ENCODE measurements at places on chromosomes 2 and 18.

DNA sequence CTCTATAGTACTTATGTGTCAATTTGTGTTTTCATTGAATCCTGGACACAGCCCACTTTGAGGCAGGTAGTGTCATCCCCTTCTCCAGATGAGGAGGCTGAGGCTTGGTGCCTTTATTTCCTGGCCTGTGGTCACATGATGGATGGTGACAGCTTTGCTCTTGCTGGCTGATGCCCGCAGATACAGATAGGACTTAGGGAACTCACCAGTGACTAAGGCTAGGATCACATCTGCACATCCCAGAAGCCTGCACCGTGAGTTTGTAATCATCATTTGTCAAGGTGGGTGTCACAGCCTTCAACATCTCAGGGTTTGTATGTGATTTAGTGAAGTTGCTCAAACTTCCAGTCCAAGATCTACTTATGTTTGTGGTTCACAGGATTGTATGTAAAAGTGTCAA, 295.1 kb upstream of the RAB12 start:
- DNase-seq = no peak

- DNase-seq = no peak
Measured at GRCh38 chr2:134206031-134206430, 47.8 kb upstream of the MGAT5 start.

- no peak for DNase-seq
Measured at GRCh38 chr18:58054041-58054781, 10.2 kb downstream of the NEDD4L start.

DNA sequence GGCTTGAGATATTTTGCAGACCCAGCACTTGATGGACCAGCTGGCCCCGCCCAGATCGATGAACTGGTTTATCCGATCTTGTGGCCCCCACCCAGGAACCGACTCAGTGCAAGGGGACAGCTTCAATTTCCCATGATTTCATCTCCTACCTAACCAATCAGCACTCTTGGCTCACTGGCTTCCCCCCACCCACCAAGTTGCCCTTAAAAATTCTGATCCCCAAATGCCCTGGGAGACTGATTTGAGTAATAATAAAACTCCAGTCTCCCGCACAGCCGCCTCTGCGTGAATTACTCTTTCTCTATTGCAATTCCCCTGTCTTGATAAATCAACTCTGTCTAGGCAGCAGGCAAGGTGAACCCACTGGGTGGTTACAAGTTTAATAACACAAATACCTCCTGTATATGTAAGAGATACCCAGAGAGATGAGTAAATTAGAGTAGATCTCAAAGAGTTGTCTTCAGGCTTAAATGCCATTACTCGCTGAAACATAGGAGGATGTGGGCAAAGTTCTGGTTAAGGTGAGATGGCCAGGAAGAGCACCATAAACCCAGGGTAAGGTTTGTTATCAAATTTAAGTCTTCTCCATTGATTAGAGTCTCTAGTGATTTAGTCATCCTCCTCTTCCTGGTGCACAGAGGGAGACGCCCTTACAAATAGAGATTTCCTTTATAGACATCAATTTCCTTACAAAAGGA, 222.8 kb downstream of the ARL4C start:
- no peak for DNase-seq

DNA sequence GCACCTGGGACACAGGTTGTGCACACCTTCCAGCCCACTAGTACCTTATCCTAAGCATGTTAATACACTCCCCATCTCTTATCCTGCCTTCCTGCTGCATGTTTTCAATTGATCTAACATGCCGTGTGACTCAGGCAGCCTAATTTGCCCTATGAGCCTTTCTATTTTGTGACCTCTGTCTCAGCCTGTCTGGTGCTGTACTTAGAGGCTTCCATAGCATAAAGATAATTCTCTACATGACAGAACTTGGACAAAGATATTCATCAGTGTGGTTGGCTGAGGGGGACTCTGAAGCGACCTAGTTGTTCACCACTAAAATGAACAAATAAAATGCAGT, 8.6 kb upstream of the TMEM37 start:
- DNase-seq = no peak

DNA sequence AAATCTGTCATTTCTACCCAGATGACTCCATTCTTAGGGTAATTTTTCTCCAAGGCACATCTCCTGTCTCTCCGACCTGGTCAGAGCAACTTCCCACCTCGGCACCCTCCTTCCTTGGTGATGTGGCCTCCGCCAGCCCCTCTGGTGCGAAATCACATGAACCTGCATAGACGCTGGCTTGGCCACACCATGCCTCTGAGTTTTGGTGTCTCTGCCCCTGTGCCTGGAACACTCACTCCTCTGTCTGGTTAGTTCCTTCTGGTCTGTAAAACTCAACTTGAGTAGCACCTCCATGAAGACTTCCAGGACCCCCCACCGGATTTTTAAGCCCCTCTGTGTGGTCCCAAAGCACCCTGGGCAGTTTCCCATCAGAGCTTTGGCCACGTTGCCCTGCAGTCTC, 83.2 kb upstream of the OTOS start:
- peak; percentile 33 for DNase-seq

DNA sequence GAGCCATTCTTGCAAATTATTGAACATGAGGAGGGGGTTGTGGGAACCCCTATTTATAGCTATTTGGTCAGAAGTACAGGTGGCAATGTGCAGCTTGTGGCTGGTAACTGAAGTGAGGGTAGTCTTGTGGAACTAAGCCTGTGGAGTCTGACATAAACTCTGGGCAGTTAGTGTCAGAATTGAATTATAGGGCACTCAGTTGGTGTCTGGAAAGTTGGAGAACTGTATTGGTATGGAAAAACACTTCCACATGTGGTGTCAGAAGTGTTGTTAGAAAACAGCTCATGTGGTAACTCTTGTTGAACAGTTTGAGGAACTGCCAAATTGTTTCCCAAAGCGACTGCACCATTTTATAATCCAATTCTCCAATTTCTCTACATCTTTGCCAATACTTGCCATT, 7.5 kb downstream of the RALBP1 start:
- DNase-seq = no peak

GRCh38 chr2:121486191-121486790, 44.4 kb upstream of the RNU4ATAC start:
- no peak for DNase-seq

- no peak for DNase-seq
Measured at GRCh38 chr18:25167612-25168410, 184.2 kb downstream of the ZNF521 start.

- DNase-seq = no peak
Measured at GRCh38 chr18:24930971-24931370, 421.0 kb downstream of the ZNF521 start.

GRCh38 chr2:174343623-174344455, 9.1 kb downstream of the SP9 start:
- DNase-seq = no peak

DNA sequence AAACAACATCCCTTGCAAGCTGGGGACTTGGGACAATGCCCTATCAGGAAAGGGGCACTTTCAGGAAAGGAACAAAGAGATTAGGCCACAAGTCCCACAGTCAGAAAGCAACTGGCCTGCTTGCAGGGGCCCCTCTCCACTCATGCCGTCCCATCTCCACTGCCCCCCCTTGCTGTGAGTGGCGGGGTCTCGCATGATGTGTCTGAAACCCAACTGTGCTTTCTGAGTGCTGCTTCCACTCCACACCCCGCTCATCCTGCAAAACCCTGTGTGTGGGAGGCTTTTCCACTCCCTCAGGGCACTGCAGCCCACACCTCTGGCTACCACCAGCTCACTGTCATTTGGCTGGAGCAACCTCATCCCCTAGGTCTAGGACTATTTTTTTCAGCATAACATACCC, 7.9 kb downstream of the HS6ST1 start:
- DNase-seq = no peak

DNA sequence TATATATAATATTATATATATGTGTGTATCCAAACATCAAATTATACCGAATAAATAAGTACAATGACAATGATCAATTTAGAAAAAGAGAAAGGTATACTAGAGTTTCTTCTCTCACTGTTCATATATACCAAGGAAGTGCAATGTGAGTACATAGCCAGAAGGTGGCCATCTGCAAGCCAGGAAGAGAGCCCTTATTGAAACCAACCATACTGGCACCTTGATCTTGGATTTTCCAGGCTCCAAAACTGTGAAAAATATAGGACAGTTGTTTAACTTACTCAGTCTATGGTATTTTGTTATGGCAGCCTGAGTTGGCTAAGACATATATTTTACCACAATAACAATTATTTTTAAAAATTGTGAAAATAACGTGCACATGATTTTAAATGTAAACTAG, 1490.2 kb upstream of the SLC39A10 start:
- DNase-seq = no peak
